Stimulated activated CD4-positive, alpha-beta T cell treated with anti-CD3 and anti-CD28 coated beads, Interleukin-2, amount 100 ng/mL, for 24 hours (primary cell): ENCODE measurements at places on chromosomes 11 and 22.
A peak's percentile ranks its signal among the peaks of the same experiment; 100 is the strongest.

- no peak for DNase-seq
Measured at GRCh38 chr11:78733031-78733430, 158.4 kb upstream of the NARS2 start.

DNA sequence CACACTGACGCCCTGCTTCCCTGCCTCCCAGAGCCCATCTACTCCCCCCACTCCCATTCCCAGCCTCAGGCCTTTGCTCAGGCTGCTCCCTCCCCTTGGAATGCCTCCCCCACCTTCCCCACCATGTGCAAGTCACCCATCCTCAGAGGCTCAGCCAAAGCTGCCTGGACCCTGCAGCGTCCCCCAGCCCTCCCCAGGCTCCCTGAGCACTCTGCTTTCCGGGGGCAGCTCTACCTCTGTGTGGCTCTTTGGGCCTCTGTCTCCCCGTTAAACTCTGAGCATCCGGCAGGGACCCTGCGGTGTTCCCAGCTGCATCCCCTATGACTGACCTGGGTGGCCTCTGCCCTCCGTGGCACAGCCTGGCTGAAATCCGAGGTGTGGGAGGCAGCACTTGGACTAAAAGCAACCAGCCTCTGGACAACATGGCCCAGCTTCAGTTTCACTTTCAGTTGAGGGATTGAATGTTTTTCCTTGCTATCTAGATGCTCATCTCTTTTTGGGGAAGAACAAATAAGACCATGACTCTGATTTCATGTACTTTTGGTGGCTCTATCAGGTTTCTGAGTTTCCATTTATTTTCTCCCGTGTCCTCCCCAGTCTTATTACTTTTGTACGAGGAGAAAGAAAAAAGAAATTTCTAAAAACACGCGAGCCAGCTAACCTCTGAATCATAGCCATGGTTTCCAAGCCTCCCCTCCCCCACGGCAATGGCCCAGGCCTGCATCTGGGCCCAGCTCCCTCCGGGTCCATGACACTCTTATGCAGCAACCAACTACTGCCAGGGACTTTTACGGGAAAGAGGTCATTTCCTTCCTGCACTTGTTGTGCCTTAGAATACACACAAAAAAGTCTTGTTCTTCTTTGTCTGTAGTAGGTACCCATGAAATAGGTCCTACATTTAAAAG, 3.8 kb downstream of the APOL3 start:
- DNase-seq: peak; percentile 83

- no peak for DNase-seq
Measured at GRCh38 chr11:76695771-76696170, 25.2 kb upstream of the LRRC32 start.

GRCh38 chr11:35907648-35908431, 36.0 kb upstream of the LDLRAD3 start:
- DNase-seq: no peak

GRCh38 chr11:112128483-112129121, 35.3 kb downstream of the IL18 start:
- no peak for DNase-seq

DNA sequence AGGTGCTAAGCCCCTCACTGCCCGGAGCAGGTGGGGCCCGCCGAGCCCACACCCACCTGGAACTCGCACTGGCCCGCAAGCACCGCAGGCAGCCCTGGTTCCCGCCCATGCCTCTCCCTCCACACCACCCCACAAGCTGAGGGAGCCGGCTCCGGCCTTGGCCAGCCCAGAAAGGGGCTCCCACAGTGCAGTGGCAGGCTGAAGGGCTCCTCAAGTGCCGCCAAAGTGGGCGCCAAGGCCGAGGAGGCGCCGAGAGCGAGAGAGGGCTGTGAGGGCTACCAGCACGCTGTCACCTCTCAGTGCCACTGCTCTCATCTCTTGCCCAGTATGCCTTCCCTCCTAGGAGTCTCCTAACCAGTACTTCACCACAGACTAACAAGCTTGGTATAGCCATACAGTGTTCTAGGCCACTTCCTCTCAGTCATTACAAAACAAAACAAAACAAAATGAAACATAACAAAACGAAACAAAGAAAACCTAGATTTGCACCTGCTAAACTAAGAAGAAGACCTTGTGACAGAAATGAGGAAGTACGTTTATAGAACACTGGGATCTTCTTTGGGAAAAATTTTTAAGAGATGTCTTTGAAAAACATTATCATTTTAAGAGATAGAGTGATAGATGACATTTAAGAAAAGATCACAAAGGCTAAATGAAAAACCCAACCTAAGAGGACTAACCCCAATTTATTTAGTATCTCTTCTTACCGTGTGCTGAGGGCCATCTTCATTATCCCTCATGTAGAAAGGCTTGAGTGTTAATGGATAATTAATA, 47.7 kb upstream of the GAB2 start:
- DNase-seq: no peak

GRCh38 chr11:99716302-99716701, 695.6 kb downstream of the CNTN5 start:
- no peak for DNase-seq

- no peak for DNase-seq
Measured at GRCh38 chr22:45731041-45731797, 59.6 kb downstream of the ATXN10 start.

DNA sequence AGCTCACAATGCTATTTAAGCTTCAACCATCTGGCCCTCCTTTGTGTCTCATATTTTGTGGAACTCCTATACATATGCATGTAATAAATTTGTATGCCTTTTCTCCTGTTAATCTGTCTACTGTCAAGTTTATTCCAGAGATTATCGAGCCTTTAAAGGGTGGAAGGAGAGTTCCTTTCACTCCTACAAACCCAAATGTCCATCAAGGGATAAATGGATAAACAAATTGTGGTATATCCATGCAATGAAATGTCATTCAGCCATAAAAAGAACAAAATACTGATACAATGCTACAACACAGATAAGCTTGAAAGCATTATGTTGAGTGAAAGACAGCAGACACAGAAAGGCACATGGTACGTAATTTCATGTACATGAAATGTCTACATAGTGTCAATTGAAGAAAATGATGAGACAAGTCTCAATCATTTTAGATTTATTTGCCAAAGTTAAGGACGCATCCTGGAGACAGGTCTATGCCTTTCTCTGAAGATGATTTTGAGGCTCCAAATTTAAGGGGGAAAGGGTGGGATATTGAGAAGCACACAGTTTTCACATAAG, 17.7 kb upstream of the FEZ1 start:
- no peak for DNase-seq

DNA sequence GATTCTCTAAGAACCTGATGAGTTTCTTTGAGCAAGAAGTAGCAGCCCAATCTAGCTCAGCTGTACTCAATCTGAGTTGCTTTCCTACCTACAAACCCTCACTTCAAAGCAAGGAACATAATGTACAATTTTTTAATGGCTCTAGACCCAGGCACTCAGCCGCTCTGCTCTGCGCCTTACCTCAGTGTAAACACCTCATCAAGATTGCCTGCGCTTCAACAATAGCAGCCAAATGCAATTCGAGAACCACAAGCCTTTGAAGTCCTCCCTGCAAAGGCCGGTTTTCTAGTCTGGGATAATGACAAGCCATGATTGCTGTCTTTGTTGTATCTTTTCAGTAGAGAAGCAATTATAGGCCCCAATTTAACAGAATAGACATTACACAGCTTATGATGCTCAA, 38.0 kb downstream of the JHY start:
- DNase-seq: no peak

DNA sequence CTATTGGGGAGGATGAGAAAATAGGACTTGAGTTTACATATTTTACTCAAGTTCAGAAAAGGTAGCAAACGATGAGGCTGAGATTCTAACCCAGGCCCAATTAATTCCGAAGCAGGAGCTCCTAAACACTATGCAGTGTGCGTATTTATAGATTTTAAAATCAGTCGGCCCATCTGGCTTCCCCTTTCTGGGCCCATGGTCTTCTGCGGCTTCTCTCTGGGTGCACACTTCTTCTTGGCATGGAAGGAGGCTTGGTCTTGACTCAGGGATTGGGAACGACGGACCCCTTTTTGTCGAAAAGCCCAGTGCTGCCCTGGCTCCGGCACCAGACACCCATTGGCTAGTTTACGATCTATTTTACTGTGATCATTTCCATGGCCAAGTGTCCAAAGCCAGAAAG, 1433.8 kb downstream of the BRD1 start:
- no peak for DNase-seq

DNA sequence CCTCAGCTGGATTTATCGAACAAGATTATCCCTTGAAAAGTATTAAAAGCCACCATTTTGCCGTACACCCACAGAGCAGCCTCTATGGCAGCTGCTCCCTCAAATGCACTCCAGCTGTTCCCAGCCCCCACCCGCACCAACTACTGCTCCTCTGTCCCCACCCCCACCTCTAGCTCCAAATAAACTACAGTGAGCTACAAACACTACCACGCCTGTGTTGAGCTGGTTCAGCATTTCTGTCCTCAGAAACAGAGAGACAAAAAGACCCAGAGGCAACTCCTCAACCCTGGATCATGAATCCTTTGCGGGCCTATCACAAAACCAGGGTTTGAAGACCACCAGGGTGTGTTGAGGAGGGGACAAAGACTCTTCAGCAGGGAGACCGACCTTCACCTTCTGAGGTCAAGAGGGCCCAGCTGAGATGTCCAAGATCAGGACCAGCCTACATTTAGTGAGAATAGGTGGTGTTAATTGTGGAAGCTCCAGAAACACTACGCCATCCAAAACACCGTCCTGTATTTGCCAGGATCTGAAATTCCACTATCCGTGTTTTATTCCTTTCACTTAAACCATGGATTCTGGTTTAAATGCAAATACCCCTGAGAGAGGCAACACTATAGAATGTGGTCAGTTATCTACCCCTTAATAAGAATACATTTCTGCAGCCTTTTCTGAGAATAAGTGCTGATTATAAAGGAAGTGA, 195.9 kb downstream of the DSCAML1 start:
- DNase-seq: no peak

- no peak for DNase-seq
Measured at GRCh38 chr11:84552791-84553190, 1074.4 kb downstream of the DLG2 start.

DNA sequence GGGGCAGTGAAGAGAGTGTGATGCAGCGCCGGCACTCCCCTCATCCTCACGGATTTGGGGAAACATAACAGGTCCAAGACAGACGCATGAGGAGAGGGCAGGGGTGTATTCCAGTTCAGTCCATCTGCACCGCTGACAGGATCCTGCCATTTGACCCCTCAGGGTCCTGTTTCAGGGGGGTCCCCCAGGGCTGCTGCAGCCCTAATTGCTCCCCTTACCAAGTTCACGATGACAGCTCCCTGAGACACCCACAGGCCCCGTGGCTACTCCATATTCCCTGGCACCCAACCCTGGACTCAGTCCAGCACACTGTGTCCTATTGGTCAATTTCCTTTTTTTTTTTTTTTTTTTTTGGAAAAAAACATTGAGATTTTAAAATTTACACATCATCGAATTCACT, 41.5 kb downstream of the SHANK2 start:
- no peak for DNase-seq

DNA sequence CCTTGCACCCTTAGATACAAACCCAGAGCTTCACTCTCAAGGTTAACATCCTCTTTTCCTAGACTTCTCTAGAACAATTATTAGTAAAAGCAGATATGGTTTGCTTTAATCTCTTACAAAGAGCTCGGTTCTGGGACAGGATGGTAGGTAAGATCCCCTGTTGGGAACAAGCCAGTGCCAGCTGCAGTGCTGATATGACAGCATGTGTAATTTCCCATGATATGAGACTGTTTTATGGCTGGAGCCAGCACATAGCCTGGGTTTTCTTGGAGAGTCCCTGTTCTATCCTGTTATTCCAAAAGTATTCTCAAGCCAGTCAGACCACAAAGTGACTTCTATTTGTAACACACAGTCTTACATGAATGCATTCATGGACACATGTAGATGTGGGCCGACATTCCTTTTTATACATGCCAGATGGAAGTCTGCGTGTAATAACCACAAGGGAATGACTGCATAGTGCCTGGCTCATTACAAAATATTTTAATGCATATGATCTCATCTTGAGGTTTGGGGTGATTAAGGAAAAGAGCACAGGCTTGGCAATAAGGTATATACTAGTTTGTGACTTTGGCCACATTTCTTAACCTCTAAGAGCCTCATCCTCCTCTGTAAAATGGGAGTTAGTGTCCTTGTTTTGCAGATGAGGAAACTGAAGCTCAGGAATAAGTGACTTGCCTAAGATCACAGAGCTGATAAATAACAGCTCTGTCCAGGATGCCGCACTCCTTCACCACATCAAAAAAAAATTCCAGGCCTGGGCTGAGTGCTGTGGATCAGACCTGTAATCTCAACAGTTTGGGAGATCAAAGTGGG, 21.8 kb downstream of the CLMP start:
- DNase-seq: no peak

DNA sequence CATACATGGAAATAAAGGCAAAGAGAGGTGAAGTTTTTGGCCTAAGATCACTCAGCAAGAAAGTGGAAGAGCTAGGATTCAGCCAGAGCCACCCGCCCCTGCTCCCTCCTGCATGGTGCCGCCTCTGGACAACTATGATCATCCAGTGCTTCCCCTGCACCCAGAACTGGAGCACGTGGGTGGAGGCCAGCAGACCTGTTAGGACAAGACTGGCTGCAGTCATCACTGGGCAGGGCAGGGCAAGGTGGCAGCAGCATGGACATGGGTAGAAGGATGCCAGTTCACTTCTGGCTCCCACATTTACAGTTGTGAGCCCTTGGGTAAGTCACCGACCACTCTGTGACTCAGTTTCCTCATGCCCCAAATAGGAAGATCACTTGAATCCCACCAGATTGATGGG, 131.0 kb downstream of the FBXO7 start:
- DNase-seq: no peak

- peak; percentile 38 for DNase-seq
Measured at GRCh38 chr22:21726650-21727049, 8.9 kb downstream of the YPEL1 start.

DNA sequence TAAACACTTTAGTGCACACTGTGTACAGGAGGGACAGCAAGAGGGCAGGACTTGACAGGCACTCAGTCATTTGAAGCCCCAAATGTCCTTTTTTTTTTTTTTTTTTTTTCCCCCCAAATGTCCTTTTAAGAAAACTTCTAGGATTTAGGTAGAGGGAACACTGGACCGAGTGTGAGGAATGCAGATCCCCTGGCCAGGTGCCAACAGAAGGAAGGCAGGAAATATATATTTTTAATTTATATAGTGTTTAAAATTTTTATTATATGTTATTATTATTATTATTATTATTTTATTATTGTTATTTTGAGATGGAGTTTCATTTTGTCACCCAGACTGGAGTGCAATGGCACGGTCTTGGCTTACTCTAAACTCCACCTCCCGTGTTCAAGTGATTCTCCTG, 35.5 kb downstream of the ARHGAP8 start:
- no peak for DNase-seq

DNA sequence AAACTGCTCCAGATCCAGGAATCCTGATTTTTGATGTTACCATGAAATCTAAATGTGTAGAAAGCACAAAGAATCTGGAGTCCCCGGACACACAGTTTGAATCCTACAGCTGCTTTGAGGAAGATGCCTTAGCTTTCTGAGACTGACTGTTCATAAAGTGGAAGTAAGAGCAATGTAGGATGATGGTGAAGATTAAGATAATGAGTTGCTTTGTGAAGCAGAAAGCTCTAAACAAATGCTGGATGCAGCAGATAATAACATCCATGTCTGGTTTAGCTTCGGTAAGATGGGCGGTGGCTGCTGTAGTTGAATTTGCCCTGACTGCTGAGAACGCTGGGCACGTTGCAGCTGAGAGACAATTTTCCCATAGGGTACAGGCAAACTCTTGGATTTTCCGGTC, 20.1 kb downstream of the OVOL1 start:
- DNase-seq: no peak
